ENCODE measurements at places on chromosomes 1 and 21. TPM values are rescaled to one million over a fixed set of nuclear protein-coding genes. Genes with fewer than 3 reads are reported as not detected.
A peak's percentile ranks its signal among the peaks of the same experiment; 100 is the strongest.

GRCh38 chr1:226487921-226488320 lies 60.6 kb upstream of the STUM start:
- no peak overlapping the region for H3K27ac ChIP-seq
- H3K36me3 ChIP-seq, result no peaks in the 10 kb centered on the region
- H3K4me1 ChIP-seq, result no peaks in the 10 kb centered on the region
- H3K4me3 ChIP-seq, result no peak overlapping the region
- no peak for DNase-seq

GRCh38 chr1:74423471-74423870 lies 88.9 kb downstream of the LRRC53 start:
- no peak for DNase-seq
- H3K27me3 ChIP-seq, result no peaks in the 10 kb centered on the region
- no peak overlapping the region for H3K27ac ChIP-seq
- H3K4me1 ChIP-seq, result no peaks in the 10 kb centered on the region
- H3K4me3 ChIP-seq, result no peak overlapping the region

GRCh38 chr1:160538985-160539651 lies 16.1 kb upstream of the SLAMF6 start:
- H3K27ac ChIP-seq, result peak overlapping the region; percentile 89
- H3K36me3 ChIP-seq, result no peaks in the 10 kb centered on the region
- no peak overlapping the region for H3K4me3 ChIP-seq
- DNase-seq, result peak; percentile 84
- no peaks in the 10 kb centered on the region for H3K4me1 ChIP-seq
- H3K27me3 ChIP-seq, result no peaks in the 10 kb centered on the region

GRCh38 chr1:47763591-47764171 lies 233.5 kb downstream of the TRABD2B start:
- H3K4me3 ChIP-seq, result no peak overlapping the region
- H3K36me3 ChIP-seq, result no peaks in the 10 kb centered on the region

Gene PTPRC
- total RNA-seq, result 18.7 TPM

Gene DISP3
- total RNA-seq, result 0.10 TPM

Gene USP33
- 43.9 TPM for total RNA-seq

Gene NPL
- 6.4 TPM for total RNA-seq

Gene LRRC53
- not detected for total RNA-seq

Gene RHD
- total RNA-seq, result 0.10 TPM

Gene OR2G6
- not detected for total RNA-seq

Gene LENEP
- total RNA-seq, result not detected
